Astrocyte (in vitro differentiated cells and primary cell): ENCODE measurements at places on chromosomes 11 and 22. TPM values are rescaled to one million over a fixed set of nuclear protein-coding genes. Genes with fewer than 3 reads are reported as not detected.
A peak's percentile ranks its signal among the peaks of the same experiment; 100 is the strongest.

Gene IL10RA
- 0.12 and 0.73 TPM in 2 replicates for total RNA-seq

Gene AGBL2
- 1.4 and 2.1 TPM in 2 replicates for total RNA-seq

Gene TSPAN32
- total RNA-seq, result not detected in 2 replicates

Gene NKAPD1
- total RNA-seq, result 24.3 and 27.7 TPM in 2 replicates

Gene OR56A1
- not detected in 2 replicates for total RNA-seq

DNA sequence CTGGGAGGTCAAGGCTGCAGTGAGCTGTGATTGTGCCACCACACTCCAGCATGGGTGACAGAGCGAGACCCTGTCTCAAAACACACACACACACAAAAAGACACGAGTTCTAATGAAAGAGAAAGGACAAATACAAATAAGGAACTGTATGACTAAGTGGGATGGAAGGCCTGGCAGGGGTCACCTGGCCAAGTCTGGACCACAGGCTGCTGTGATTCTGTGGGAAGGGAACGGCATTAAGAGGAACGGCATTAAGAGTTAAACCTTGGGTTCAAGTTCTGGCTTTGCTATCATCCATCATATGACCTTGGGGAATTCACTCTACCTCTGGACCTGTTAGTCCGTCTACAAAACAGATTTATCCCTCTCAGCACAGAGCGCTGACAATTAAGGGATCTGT lies 47.7 kb downstream of the LRFN4 start:
- DNase-seq, result peak; percentile 79

GRCh38 chr11:133938166-133938565 lies 18.6 kb downstream of the IGSF9B start:
- no peak for DNase-seq

DNA sequence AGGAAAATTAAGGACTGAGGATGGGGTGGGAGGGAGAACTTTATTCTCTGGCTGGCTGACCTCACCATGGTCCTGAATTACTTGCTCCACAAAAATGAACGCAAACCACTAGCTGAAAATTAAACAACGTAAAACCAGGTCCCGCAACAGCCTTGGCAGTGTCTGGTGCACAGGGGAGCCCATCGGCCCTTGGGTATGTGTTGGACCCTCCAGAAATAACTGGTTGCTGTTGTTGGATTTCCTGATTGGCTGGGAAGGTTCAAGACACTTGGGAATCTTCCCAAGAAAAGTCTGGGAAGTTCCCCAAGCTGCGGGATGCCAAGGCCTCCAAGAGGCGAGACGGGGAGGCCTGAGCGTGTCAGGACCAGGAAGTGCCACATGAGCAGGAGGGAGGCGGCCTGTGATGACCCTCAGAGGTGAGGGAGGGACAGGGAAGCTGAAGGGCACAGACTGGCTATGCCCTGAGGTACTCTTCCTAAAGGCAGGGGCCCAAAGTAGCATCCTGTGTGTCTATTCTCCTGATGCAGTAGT lies 10.4 kb upstream of the RASL10A start:
- DNase-seq, result no peak

DNA sequence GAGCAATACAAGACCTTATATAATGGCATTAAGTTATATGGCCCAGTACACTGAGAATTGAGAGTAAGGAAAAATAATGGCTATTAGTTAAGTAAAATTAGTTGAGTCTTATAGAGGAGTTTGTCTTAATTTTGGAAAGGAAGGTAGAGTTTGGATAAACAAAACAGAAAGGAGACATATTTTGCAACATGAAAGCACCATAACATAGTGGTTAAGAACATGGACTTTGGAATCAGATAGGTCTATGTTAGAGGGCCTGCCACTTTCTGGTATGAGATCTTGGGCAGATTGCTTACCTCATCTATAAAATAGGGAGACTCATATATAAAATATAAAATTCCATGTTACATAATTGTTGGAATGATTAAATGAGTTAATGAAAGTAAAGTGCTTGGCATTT lies 68.9 kb downstream of the CSTPP1 start:
- DNase-seq, result no peak

- DNase-seq, result peak; percentile 81
Observed at GRCh38 chr11:109939166-109939810, 153.9 kb upstream of the ZC3H12C start.

DNA sequence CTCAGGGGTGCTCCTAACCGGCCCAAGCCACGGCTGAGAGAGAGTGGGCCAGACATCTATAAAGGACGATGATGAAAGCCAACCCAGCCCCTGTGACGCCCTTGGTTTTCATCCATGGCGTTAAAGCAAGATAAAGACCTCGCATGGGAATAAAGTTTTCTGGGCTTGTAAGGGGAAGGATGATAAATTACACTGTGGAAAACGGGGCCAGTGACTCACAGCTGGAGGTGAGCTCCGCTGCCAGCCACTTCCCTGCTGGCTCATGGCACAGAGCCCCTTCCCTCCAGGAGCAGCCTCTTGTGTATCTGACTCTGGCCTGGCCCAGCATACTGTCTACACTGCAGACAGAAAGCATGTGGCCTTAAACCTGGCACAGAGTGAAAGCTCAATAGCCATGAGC lies 503.2 kb upstream of the B3GAT1 start:
- DNase-seq, result peak; percentile 67

GRCh38 chr22:19079691-19080090 lies 42.5 kb downstream of the DGCR2 start:
- no peak for DNase-seq

DNA sequence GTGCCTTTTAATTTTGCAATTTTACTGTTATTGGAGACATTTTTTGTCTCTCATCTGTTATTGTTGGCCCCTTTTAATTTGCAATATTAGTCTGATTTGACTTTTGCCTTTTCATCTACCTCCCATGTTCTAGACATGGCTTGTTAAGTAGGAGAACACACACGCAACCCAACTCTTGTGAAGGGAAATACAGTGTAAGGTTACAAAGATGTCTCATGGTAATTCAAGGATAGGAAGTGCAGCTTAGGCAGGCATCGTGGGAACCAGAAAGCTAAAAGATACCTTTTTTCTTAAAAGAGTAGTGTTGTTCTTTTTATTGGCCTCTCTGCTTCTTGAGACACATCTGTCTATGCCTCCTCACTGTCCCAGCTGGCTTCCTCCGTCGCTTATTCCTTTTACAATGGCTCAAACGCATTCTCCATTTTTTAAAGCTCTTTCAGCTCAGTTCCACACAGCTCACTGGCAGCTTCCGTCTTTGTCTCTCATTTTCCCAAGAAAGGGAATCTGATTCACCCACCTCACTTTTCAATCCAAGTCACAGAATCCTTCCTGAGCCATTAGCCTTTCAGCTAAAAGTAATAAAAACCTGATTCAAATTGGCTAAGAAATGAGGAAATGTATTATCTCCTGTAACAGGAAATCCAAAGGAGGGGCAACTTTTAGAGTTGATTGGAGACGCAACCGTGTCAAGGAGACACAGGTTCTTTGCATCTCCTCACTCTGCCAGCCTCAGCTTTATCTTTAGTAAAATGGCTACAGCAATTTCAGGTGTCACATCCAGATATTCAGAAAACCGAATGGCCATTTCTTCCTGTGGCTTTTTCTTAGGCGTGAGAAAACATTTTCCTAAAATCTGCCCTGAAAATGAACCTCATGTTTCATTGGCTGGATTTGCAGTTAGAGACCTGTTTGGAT lies 57.2 kb downstream of the SIK2 start:
- DNase-seq, result no peak
